ENCODE measurements at places on chromosomes 7 and 10. TPM values are rescaled to one million over a fixed set of nuclear protein-coding genes. Genes with fewer than 3 reads are reported as not detected.

The RAPGEF5 gene
- total RNA-seq = 48.6 TPM

The PTN gene
- 28.6 TPM for total RNA-seq

The UCN3 gene
- not detected for total RNA-seq

The LRRC18 gene
- not detected for total RNA-seq

The ANXA7 gene
- 117 TPM for total RNA-seq

The UFSP1 gene
- 2.1 TPM for total RNA-seq
